Dermis lymphatic vessel endothelial cell (primary cell): ENCODE measurements at places on chromosomes 4 and X. TPM values are rescaled to one million over a fixed set of nuclear protein-coding genes. Genes with fewer than 3 reads are reported as not detected.

Gene SSX3
- total RNA-seq, result not detected in 2 replicates

Gene FAM149A
- total RNA-seq, result 0.09 and 0.11 TPM in 2 replicates

Gene NPFFR2
- not detected in 2 replicates for total RNA-seq

Gene HTR2C
- not detected in 2 replicates for total RNA-seq

Gene SLC6A14
- not detected in 2 replicates for total RNA-seq

Gene MSANTD1
- 0.09 and 0.11 TPM in 2 replicates for total RNA-seq

Gene ATP8A1
- 43.5 and 51.8 TPM in 2 replicates for total RNA-seq

Gene CTBP1
- 218 and 235 TPM in 2 replicates for total RNA-seq

Gene NUP62CL
- total RNA-seq, result 0.11 TPM in 1 of 2 replicates, not detected in the other

Gene FAM53A
- 0.65 and 2.1 TPM in 2 replicates for total RNA-seq

Gene PASD1
- total RNA-seq, result not detected in 2 replicates

Gene SYTL5
- under 0.01 TPM in 1 of 2 replicates, not detected in the other for total RNA-seq

Gene FREM3
- total RNA-seq, result 0.09 and 0.54 TPM in 2 replicates

Gene TRAM1L1
- 0.22 and 1.0 TPM in 2 replicates for total RNA-seq

Gene CLDN34
- 0.09 TPM in 1 of 2 replicates, not detected in the other for total RNA-seq

Gene GC
- not detected in 2 replicates for total RNA-seq

Gene AR
- 0.26 and 0.43 TPM in 2 replicates for total RNA-seq

Gene LEF1
- 0.17 and 0.22 TPM in 2 replicates for total RNA-seq

Gene CYLC1
- total RNA-seq, result not detected in 2 replicates

Gene AFF2
- under 0.01 and 0.09 TPM in 2 replicates for total RNA-seq

Gene GRPEL1
- total RNA-seq, result 21.7 and 31.6 TPM in 2 replicates

Gene PPP2R2C
- 0.54 and 0.86 TPM in 2 replicates for total RNA-seq

Gene FAM184B
- not detected in 2 replicates for total RNA-seq

Gene TBX22
- not detected in 2 replicates for total RNA-seq

Gene SLITRK2
- total RNA-seq, result under 0.01 TPM in 1 of 2 replicates, not detected in the other

Gene MAGIX
- total RNA-seq, result 0.43 and 0.76 TPM in 2 replicates

Gene RNF4
- 45.2 and 50.0 TPM in 2 replicates for total RNA-seq

Gene DCLK2
- total RNA-seq, result 2.4 and 4.2 TPM in 2 replicates

Gene CFAP299
- total RNA-seq, result not detected in 2 replicates

Gene ZIC3
- not detected in 2 replicates for total RNA-seq

Gene RHOH
- total RNA-seq, result under 0.01 TPM in 1 of 2 replicates, not detected in the other

Gene ARX
- not detected in 2 replicates for total RNA-seq

Gene COQ2
- 17.1 and 20.3 TPM in 2 replicates for total RNA-seq

Gene SPP1
- total RNA-seq, result not detected in 2 replicates

Gene KIAA0232
- total RNA-seq, result 15.5 and 18.8 TPM in 2 replicates

Gene ERVMER34-1
- total RNA-seq, result under 0.01 and 0.09 TPM in 2 replicates

Gene IGSF1
- under 0.01 TPM in 1 of 2 replicates, not detected in the other for total RNA-seq
